ENCODE measurements at places on chromosomes 4 and X.

- DNase-seq, result no peak
Observed at GRCh38 chr4:3317656-3318211, 24.9 kb downstream of the RGS12 start.

DNA sequence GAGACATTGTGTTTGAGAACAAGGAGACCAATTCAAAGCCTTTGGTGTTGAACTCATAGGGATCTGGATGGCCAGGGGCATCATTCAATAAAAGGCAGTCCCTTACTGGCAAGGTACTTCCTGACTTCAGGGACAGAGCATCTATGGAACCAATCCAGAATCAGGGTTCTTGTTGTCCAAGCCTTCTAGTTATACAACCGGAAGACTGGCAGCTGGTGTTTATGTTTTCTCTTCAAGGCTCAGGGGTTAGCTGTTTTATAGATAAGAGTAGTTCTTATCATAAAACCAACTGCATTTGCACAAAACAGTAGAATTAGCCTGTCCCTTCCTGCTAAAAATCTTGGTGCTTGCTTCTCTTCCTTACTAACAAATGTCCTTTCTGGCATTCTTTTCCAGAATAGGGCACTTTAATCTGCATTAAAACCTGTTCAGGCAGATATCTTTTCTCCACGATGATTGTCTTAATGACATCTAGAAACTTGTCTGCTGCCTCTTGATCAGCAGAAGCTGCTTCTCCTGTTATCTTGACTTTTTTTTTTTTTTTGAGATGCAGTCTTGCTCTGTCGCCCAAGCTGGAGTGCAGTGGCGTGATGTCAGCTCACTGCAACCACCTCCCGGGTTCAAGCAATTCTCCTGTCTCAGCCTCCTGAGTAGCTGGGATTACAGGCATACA, 38.4 kb upstream of the ARHGEF6 start:
- DNase-seq, result no peak

- DNase-seq, result peak; percentile 67
Observed at GRCh38 chr4:55121246-55121645, 4.1 kb downstream of the KDR start.

DNA sequence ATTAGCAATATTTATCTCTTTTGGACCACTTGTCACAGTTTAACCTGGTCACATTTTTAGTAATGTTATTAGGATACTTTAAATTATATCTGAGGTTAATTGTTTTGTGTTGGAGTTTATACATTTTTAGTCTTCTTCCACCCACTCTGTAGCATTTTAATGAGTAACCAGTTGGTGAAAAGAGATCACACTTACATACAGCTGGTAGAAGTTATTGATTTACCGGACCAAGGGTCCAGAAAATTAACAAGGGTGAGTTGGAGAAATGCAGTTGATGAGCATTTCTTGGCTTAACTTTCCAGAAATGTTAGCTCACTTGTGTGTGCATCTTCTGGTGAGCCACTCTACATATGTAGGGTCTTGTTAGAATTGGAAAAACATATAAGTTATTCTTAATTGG, 219.6 kb downstream of the GRXCR1 start:
- no peak for DNase-seq

DNA sequence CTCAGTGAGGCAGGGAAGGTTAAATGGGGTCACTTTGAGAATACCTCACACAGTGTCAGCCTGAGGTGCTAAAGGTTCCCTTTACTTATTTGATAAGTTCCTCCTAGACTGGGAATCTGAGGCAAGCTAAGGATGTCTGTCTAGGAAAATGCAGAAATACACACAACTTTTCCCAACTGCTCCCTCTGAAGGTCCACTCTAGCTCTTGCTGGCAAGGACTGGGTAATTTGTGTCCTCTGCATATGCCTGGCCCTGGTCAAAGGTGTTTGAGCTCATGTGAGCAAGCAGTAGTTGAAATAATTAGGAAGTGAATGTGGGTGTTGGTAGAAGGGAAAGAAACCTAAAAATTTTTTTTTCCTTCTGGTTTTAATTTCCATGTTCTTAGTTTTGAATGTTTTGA, 21.3 kb downstream of the TXLNG start:
- no peak for DNase-seq

- DNase-seq, result no peak
Observed at GRCh38 chr4:152687974-152688599, 8.3 kb upstream of the TMEM154 start.

- DNase-seq, result no peak
Observed at GRCh38 chrX:54721424-54721823, 76.6 kb downstream of the ITIH6 start.

DNA sequence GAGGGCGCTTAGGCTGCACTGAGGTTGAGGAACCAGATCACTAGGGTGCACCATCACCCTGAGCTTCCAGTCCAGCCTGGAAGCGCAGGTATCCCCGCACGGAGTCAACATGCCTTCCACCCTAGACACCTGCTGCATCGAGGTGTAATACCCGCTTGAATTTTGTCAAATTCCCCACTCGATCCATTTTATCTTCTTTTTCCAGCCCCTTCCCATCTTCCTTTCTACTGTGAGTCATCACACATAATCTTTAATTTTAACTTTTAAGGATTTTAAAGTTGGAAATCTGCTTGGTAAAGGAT, 821 bp downstream of the PLK4 start:
- DNase-seq, result no peak

GRCh38 chr4:139913398-139913990, 240.5 kb downstream of the MAML3 start:
- no peak for DNase-seq

DNA sequence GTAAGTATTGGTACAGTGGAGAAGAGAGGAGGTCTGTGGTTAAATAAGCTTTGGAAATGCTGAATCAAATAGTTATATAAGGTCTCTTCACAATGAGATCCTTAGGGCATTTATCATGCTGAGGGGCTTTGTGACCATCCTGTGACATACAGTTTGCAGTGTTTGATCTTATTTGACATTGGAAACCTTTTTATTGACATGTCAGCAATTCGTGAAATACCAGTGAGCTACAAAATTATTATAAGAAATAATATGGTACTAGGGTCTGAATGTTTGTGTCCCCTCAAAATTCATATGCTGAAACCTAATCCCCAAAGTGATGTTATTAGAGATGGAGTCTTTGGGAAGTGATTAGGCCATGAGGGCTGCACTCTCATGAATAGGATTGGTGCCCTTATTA, 98.4 kb downstream of the MID1IP1 start:
- DNase-seq, result no peak

DNA sequence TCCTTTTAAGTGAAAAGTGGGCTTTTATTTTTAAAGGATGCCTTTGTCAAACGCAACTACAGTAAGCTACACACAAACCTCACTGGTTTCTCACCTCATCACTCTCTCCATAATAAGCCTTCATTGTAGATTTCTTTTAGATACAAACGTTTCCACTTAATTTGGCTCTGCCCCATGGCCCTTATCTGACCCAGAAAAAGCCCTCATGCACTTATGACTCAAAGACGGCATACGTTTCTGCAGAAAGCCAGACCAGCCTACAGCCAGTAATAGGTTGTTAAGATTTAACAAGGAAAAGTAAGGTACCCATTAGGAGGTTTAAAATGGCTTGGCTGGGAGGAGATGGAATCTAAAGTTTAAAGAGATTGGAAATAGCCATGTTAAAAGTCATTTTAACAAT, 914.6 kb upstream of the INTU start:
- no peak for DNase-seq

- no peak for DNase-seq
Observed at GRCh38 chr4:833156-833555, 7.2 kb upstream of the CPLX1 start.

DNA sequence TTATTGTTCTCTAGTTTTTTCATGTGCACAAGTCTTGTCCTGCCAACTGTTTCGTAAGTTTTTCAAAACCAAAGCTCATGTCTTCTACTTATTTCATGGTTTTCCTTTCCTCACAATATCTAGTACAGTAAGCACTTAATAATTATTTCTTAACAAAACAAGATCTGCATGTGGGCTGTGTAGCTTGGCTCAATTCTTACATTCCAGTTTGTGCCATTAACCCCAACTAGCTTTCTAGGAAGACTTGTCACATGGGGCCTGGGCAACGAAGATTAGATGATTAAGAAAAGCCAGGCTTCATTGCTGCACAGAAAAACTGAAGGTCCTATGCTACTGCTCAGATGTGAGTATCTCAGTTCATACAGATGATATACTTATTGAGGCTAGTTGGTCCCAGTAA, 155.3 kb upstream of the TEX13A start:
- DNase-seq, result no peak

DNA sequence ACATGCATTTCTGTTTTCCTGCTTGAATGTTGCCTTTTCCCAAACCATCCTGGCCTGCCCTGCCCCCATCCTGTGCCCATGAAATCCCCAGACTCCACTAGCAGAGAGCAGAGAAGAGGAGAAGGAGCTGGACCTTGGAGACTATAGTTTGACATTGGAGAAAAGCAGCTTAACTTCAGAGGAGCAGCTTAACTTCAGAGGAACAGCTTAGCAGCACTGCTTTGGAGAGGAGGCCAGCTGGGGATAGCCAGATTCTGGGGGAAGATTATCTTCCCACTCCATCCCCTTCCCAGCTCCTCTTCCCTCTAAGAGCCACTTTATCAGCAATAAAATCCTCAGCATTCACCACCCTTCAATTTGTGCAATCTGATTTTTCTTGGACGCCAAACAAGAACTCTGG, 443.0 kb downstream of the PCDH10 start:
- DNase-seq, result no peak

GRCh38 chrX:106698693-106699092, 27.8 kb upstream of the RNF128 start:
- no peak for DNase-seq

- DNase-seq, result no peak
Observed at GRCh38 chrX:2610246-2611170, 80.6 kb upstream of the CD99 start.

- peak; percentile 30 for DNase-seq
Observed at GRCh38 chr4:106329041-106329618, 12.8 kb downstream of the AIMP1 start.

Measured in suppressor macrophage treated with lipopolysaccharide for 4 hours (primary cell).